ENCODE measurements at places on chromosomes 7 and 10. TPM values are rescaled to one million over a fixed set of nuclear protein-coding genes. Genes with fewer than 3 reads are reported as not detected.

DNA sequence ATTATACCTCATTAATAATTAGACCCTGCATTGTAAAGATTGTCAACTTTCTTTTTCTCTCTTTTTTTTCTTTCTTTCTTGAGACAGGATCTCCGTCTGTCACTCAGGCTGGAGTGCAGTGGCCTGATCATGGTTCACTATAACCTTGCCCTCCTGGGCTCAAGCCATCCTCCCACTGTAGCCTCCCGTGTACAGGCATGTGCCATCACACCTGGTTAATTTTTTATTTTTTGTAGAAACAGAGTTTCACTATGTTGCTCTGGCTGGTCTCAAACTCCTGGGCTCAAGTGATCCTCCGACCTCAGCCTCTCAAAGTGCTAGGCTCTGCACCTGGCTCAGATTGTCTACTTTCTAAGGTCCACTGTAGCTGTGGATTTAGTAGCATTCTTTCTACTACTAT lies 50.7 kb downstream of the MDFIC start:
- H3K4me3 ChIP-seq, result no peak overlapping the region
- no peaks in the 10 kb centered on the region for H3K4me1 ChIP-seq
- no peak overlapping the region for H3K27ac ChIP-seq
- H3K36me3 ChIP-seq, result no peaks in the 10 kb centered on the region

GRCh38 chr10:111472445-111472844 lies 395.6 kb downstream of the ADRA2A start:
- H3K27me3 ChIP-seq, result no peaks in the 10 kb centered on the region
- no peaks in the 10 kb centered on the region for H3K36me3 ChIP-seq
- no peaks in the 10 kb centered on the region for H3K4me1 ChIP-seq
- no peak overlapping the region for H3K27ac ChIP-seq
- no peak for DNase-seq

- no peak for DNase-seq
- H3K27ac ChIP-seq, result peak overlapping the region; percentile 29
- H3K36me3 ChIP-seq, result no peaks in the 10 kb centered on the region
- H3K4me1 ChIP-seq, result no peaks in the 10 kb centered on the region
- H3K4me3 ChIP-seq, result no peak overlapping the region
Observed at GRCh38 chr10:93468461-93469213, 13.5 kb downstream of the MYOF start.

GRCh38 chr7:106618480-106618879 lies 42.5 kb downstream of the CCDC71L start:
- no peaks in the 10 kb centered on the region for H3K27me3 ChIP-seq
- H3K4me3 ChIP-seq, result no peak overlapping the region
- H3K36me3 ChIP-seq, result no peaks in the 10 kb centered on the region
- H3K4me1 ChIP-seq, result no peaks in the 10 kb centered on the region

NOS3 gene
- total RNA-seq, result 1.2 TPM

CBLL1 gene
- total RNA-seq, result 17.7 TPM

DNA sequence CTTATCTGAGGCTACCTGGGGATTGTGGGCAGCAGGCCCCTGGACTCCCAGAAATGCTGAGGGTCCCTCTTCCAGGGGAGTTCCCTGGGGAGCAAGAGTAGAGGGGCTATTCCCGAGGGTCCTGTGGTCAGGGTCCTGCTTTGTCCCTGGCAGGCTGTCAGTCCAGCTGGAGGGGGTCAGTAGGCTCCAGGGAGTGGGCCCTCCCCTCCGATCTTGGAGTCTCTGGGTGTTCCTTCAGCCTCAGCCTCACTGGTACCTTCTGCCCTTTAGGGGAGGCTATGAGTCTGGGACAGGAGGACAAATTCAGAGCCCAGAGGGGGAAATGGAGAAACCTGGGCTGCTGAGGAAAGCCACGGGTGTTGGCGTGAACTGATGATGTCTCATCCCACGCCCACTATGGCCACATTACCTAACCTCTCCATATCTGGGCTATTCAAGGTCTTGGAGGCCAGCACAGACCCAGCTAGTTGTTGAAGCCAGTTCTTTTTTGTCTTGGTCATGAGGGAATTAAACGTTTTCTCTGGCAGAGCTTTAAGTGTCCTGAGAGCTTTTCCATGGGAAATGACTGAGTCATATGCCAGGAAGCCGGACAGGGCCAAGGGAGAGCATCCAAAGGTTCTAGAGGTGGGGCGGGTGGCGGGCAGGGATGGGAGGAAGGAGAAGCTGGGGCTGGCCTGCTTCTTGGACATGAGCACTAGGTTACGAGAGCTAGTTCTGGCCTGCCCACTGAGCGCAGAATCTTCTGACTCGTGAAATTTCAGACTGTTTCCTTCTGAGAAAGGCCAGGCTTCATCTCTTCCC lies 6.2 kb downstream of the CALHM2 start:
- peak overlapping the region; percentile 56 for H3K27ac ChIP-seq
- peaks cover 31% of the 10 kb centered on the region for H3K4me1 ChIP-seq
- no peak for DNase-seq
- H3K4me3 ChIP-seq, result no peak overlapping the region
- no peaks in the 10 kb centered on the region for H3K27me3 ChIP-seq

FZD1 gene
- 6.6 TPM for total RNA-seq

- H3K27ac ChIP-seq, result peak overlapping the region; percentile 41
- H3K36me3 ChIP-seq, result no peaks in the 10 kb centered on the region
- H3K4me3 ChIP-seq, result no peak overlapping the region
Observed at GRCh38 chr10:74586088-74586585, 240.3 kb upstream of the KAT6B start.

DNA sequence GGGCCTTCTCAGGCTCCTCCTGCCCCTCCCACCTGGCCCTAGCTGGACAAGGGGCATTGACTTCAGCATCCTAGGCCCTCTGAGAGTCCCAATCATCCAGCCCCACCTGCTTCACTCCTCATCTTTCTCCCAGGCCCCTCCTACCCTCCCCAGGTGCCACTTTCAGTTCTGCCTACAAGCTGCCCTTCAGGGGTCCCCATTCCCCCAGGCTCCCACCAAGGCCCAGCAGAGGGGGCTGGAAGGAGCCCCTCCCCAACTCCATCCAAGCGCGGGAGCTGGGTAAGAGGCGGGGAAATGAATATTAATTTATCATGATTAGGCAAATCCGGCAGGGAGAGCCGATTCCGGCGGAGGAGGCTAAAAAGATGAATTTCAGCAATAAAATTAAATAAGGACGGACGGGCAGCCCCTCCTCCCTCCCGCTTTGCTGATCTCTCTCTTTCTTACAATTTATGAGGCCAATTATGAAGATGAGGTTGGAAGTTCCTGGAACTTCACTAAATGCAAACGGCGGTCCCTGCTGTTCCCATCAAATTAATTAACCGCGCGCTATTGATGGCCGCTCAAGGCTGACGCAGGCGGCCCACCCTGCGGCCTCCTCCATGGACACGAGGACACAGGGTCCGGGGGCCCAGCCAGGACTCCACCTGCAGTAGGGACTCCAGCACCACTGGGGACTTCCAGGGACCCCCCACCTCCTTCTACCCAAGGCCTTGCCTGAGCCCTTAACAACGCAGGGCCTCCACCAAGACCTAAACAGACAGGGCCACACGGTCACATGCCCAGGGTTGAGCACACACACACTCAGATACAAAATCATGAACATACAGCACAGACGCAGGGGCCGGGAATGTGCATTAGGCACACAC lies 13.9 kb downstream of the POLL start:
- DNase-seq, result no peak
- no peak overlapping the region for H3K27ac ChIP-seq
- H3K4me3 ChIP-seq, result no peak overlapping the region
- no peaks in the 10 kb centered on the region for H3K27me3 ChIP-seq

- no peak for DNase-seq
- H3K4me1 ChIP-seq, result no peaks in the 10 kb centered on the region
- H3K27ac ChIP-seq, result no peak overlapping the region
- no peaks in the 10 kb centered on the region for H3K36me3 ChIP-seq
Observed at GRCh38 chr10:770975-771374, 81.5 kb upstream of the DIP2C start.

- no peak overlapping the region for H3K27ac ChIP-seq
- no peak overlapping the region for H3K4me3 ChIP-seq
- no peaks in the 10 kb centered on the region for H3K4me1 ChIP-seq
- H3K27me3 ChIP-seq, result no peaks in the 10 kb centered on the region
- H3K36me3 ChIP-seq, result no peaks in the 10 kb centered on the region
- DNase-seq, result no peak
Observed at GRCh38 chr7:74561898-74562613, 95.5 kb upstream of the GTF2I start.

IKZF1 gene
- 29.5 TPM for total RNA-seq

GRCh38 chr10:116526219-116526618 lies 19.5 kb upstream of the PNLIP start:
- no peak overlapping the region for H3K4me3 ChIP-seq
- no peaks in the 10 kb centered on the region for H3K4me1 ChIP-seq
- no peak overlapping the region for H3K27ac ChIP-seq
- no peaks in the 10 kb centered on the region for H3K27me3 ChIP-seq
- no peak for DNase-seq

ABCB1 gene
- total RNA-seq, result 43.7 TPM

PRR15 gene
- 136 TPM for total RNA-seq

DNA sequence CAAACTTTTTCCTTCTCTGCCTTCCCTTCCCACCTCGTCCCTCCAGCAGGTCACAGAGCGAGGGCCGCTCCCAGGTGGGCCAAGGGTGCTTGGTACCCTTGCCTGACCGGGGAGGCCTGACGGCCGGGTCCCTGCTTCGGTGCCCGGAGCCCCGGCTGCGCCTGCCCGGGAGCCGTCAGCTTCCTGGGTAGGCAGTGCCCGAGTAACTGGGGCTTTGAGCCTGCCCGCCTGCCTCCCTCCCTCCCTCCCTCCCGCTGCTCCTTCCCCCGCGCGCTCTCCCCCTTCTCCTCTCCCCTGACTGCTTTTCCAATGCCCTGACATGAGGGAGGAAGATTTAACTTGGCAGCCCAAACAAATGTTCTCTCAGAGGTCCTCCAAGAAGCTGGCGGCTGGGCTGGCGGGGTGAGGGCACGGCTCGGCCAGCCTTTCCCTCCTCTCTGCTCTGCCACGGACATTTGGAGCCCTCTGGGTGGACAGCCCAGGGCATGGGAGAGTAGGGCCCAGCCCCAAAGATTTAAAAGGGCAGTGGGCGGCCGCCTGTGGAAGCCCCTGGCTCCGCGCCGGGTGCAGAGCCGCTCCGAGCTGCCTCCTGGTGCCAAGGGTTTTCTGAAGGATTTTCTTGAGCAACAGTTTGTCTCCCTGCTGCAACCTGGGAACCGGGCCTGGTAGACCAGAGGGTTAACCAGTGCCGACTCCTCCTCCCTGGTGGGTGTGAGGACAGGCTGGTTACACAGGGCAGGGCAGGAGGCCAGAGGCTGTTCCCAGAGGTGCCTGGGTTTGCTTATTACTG lies 2.0 kb downstream of the ZMIZ1 start:
- H3K27me3 ChIP-seq, result no peaks in the 10 kb centered on the region
- DNase-seq, result no peak
- H3K4me1 ChIP-seq, result peaks cover 16% of the 10 kb centered on the region
- H3K27ac ChIP-seq, result peak overlapping the region; percentile 100
- H3K36me3 ChIP-seq, result no peaks in the 10 kb centered on the region

GDF2 gene
- not detected for total RNA-seq

ZNF679 gene
- not detected for total RNA-seq

DNA sequence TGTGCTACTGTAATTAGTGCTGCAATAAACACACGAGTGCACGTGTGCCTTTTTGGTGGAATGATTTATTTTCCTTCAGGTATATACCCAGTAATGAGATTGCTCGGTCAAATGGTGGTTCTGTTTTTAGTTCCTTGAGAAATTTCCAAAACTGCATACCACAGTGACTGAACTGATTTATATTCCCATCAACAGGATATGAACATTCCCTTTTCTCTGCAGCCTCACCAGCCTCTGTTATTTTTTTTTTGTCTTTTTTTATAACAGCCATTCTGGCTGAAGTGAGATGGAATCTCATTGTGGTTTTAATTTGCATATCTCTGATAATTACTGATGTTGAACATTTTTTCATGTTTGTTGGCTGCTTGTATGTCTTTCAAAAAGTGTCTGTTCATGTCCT lies 922.9 kb upstream of the LRRN3 start:
- DNase-seq, result no peak
- no peaks in the 10 kb centered on the region for H3K4me1 ChIP-seq
- H3K36me3 ChIP-seq, result no peaks in the 10 kb centered on the region
- H3K4me3 ChIP-seq, result no peak overlapping the region
- H3K27me3 ChIP-seq, result no peaks in the 10 kb centered on the region

- no peaks in the 10 kb centered on the region for H3K4me1 ChIP-seq
- no peaks in the 10 kb centered on the region for H3K27me3 ChIP-seq
- H3K27ac ChIP-seq, result no peak overlapping the region
- H3K36me3 ChIP-seq, result no peaks in the 10 kb centered on the region
Observed at GRCh38 chr10:34313888-34314287, 501.2 kb downstream of the PARD3 start.

DNA sequence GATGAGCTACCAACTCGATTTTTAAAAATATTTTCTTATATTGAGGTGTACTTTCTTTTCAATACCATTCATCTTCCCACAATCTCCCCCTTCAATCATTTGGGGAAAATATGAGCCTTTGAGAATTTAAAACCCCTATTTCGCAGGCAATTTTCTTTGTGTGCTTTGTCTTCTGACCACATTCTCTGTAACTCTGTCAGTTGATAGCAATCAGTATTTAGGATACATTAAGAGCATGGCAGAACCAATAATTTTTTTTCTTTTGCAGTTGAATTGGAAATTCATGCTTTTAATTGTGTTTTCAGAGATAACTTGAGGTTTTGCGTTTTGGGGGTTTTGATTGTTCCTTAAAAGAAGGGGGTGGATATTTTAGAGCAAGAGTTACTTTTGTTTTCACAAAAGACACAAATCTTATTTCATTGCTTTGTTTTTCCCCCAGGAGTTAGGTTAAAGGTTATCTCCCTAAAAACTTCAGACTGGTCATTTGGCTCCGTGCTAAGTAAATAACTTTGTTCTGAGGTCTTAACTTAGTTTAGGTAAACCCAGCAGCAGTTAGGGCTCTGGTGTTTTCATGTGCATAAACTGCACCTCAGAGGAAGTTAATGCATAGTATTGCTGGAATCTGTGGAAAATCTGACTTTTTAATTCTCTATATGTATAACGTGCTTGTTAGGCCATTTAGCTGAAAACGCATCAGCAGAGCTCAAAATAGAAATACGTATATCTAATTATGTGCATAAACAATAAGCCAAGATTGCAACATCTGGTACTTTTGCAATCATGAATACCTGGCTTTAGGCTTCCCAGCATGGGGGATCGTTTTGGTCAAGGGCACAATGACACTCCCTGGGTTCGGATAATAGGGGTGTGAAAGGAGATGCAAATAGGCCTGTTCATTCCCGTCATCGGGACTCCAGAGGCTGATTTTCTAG lies 676.4 kb upstream of the ANKRD30A start:
- H3K27me3 ChIP-seq, result no peaks in the 10 kb centered on the region
- H3K27ac ChIP-seq, result no peak overlapping the region
- DNase-seq, result no peak
- H3K4me3 ChIP-seq, result no peak overlapping the region
- H3K4me1 ChIP-seq, result no peaks in the 10 kb centered on the region

- no peak for DNase-seq
- no peaks in the 10 kb centered on the region for H3K4me1 ChIP-seq
- H3K4me3 ChIP-seq, result no peak overlapping the region
- H3K27ac ChIP-seq, result no peak overlapping the region
Observed at GRCh38 chr10:118139321-118139720, 92.6 kb upstream of the RAB11FIP2 start.

- DNase-seq, result no peak
- no peaks in the 10 kb centered on the region for H3K27me3 ChIP-seq
- H3K36me3 ChIP-seq, result no peaks in the 10 kb centered on the region
- no peak overlapping the region for H3K4me3 ChIP-seq
- no peak overlapping the region for H3K27ac ChIP-seq
Observed at GRCh38 chr7:157058701-157059100, 48.2 kb upstream of the MNX1 start.

- no peaks in the 10 kb centered on the region for H3K27me3 ChIP-seq
- H3K4me1 ChIP-seq, result no peaks in the 10 kb centered on the region
- no peaks in the 10 kb centered on the region for H3K36me3 ChIP-seq
- no peak overlapping the region for H3K27ac ChIP-seq
Observed at GRCh38 chr7:80622541-80622940, 15.9 kb upstream of the CD36 start.

All from Peyer's patch (tissue), 4 donors.